H9 (cell line): ENCODE measurements at places on chromosomes 16 and 17. TPM values are rescaled to one million over a fixed set of nuclear protein-coding genes. Genes with fewer than 3 reads are reported as not detected.

Gene TSPOAP1
- total RNA-seq = 17.3 and 19.0 TPM in 2 replicates

Gene RGS9
- total RNA-seq = 12.0 and 12.3 TPM in 2 replicates

Gene TBX4
- not detected in 2 replicates for total RNA-seq

Gene ZACN
- total RNA-seq = 0.09 and 0.31 TPM in 2 replicates

Gene CBFB
- total RNA-seq = 76.3 and 84.3 TPM in 2 replicates

Gene COG7
- total RNA-seq = 17.5 and 17.9 TPM in 2 replicates

Gene NXPH3
- 1.3 and 1.7 TPM in 2 replicates for total RNA-seq

Gene NOTUM
- 2.0 and 2.1 TPM in 2 replicates for total RNA-seq

Gene PPL
- 28.2 and 29.2 TPM in 2 replicates for total RNA-seq

Gene HLF
- 0.17 and 0.44 TPM in 2 replicates for total RNA-seq

Gene CHP2
- total RNA-seq = 1.1 and 1.4 TPM in 2 replicates

Gene PKD1
- 73.5 and 88.0 TPM in 2 replicates for total RNA-seq

Gene LPO
- 0.11 and 0.17 TPM in 2 replicates for total RNA-seq

Gene ST6GALNAC2
- total RNA-seq = 0.37 and 0.46 TPM in 2 replicates

Gene ITGAD
- total RNA-seq = not detected in 2 replicates

Gene TMEM235
- 0.13 and 0.28 TPM in 2 replicates for total RNA-seq

Gene SSTR5
- 0.22 and 0.37 TPM in 2 replicates for total RNA-seq

Gene CCL5
- total RNA-seq = not detected in 2 replicates

Gene CHST4
- total RNA-seq = 5.9 and 6.8 TPM in 2 replicates

Gene NPIPA8
- total RNA-seq = 0.48 and 0.72 TPM in 2 replicates

Gene CCL7
- not detected in 2 replicates for total RNA-seq

Gene CA5A
- total RNA-seq = not detected in 2 replicates

Gene EME1
- 15.1 and 16.5 TPM in 2 replicates for total RNA-seq

Gene OR1F1
- not detected in 2 replicates for total RNA-seq

Gene TBC1D3L
- 16.4 and 17.0 TPM in 2 replicates for total RNA-seq

Gene ABR
- total RNA-seq = 31.3 and 34.7 TPM in 2 replicates

Gene JPT1
- 265 and 275 TPM in 2 replicates for total RNA-seq

Gene CTF1
- 0.72 TPM in 2 replicates for total RNA-seq

Gene CCDC57
- total RNA-seq = 11.0 and 14.6 TPM in 2 replicates

Gene LRRC37B
- 17.9 and 19.1 TPM in 2 replicates for total RNA-seq

Gene NLRC5
- 1.6 and 2.4 TPM in 2 replicates for total RNA-seq

Gene CLEC18A
- total RNA-seq = 0.75 and 1.6 TPM in 2 replicates

Gene IRX3
- 1.8 and 2.4 TPM in 2 replicates for total RNA-seq

Gene CNTNAP1
- 7.5 and 7.7 TPM in 2 replicates for total RNA-seq

Gene CDRT15
- total RNA-seq = not detected in 2 replicates

Gene MMP28
- not detected in 2 replicates for total RNA-seq

Gene PDIA2
- 1.1 and 1.4 TPM in 2 replicates for total RNA-seq

Gene EFNB3
- 11.3 and 11.4 TPM in 2 replicates for total RNA-seq

Gene PRR11
- total RNA-seq = 70.6 and 70.7 TPM in 2 replicates

Gene CCL4
- total RNA-seq = not detected in 2 replicates

Gene RNF157
- 7.7 and 9.9 TPM in 2 replicates for total RNA-seq

Gene G6PC1
- total RNA-seq = not detected in 2 replicates

Gene ANTKMT
- 31.5 and 34.8 TPM in 2 replicates for total RNA-seq

Gene TMEM114
- total RNA-seq = 0.33 and 1.2 TPM in 2 replicates

Gene HYDIN
- total RNA-seq = 1.1 and 1.7 TPM in 2 replicates

Gene ANKFN1
- total RNA-seq = not detected in 2 replicates

Gene ORMDL3
- total RNA-seq = 58.6 and 63.3 TPM in 2 replicates

Gene IRX5
- total RNA-seq = 0.26 and 0.59 TPM in 2 replicates

Gene BOLA2
- total RNA-seq = 9.9 and 12.7 TPM in 2 replicates

Gene SMIM5
- 0.20 and 0.24 TPM in 2 replicates for total RNA-seq

Gene HS3ST4
- total RNA-seq = 1.7 and 1.8 TPM in 2 replicates

Gene TBC1D28
- total RNA-seq = 0.24 and 0.61 TPM in 2 replicates

Gene LGALS9B
- total RNA-seq = not detected in 2 replicates

Gene ASGR1
- 5.2 and 5.9 TPM in 2 replicates for total RNA-seq

Gene SCPEP1
- 27.1 and 29.6 TPM in 2 replicates for total RNA-seq

Gene LDHD
- 14.5 and 14.7 TPM in 2 replicates for total RNA-seq
